ENCODE measurements at places on chromosomes 16 and 17.

DNA sequence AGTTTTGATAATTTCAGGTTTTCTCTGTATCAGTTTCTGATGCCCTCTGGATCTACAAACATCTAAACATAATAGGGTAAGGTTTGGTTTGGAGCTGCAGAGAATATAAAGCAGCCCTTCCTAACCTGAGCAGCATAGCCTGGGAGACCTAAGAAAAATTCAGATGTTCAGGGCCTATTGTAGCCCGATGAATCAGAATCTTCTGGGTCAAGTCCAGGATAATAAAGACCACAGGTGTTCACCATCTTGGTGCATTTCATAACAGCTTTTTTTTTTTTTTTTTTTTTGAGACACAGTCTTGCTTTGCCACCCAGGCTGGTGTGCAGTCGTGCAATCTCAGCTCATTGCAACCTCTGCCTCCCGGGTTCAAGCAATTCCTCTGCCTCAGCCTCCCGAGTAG lies 19.7 kb upstream of the ARHGAP17 start:
- DNase-seq: no peak

GRCh38 chr16:85888405-85889331 lies 10.3 kb upstream of the IRF8 start:
- DNase-seq: peak; percentile 59

DNA sequence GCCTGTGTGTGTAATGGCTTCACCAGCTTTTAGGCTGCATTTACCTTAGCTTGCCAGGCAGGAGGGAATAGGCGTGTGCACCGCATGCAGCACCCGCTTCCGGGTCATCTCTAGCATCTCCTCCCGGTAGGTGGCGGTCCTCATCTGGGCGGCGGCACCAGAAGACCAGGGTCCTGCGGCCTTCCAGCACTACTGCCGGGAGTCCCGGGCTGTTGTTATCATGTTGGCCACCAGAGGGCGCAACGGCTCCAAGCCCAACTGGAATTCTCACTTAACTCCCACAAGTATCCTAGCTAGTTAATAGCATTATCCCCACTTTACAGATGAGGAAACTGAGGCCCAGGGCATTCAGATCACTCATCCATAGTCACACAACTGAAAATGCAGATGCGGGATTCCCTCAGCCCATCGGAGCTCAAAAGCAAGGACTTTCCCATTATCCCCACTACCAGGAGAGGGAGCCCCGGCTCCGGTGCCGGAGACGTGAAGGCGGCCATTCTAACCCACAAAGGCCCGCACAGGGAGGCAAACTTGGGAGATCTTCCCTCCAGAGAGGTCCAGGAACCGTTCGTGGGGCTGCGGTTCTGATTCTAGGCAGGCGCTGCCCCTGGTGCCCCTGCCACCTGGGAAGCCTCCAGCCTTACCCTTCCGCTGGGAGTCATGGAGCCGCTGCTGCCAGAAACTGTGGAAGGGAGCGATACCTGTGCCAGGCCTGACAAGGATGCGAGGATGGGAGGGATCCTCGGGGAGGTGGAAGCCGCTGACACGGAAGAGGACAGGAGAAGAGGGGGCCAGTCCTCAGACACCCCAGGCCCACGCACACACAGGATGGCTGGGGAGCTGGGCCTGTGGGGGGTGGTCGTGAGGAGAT lies 23.9 kb downstream of the LGALS9 start:
- peak; percentile 65 for DNase-seq

DNA sequence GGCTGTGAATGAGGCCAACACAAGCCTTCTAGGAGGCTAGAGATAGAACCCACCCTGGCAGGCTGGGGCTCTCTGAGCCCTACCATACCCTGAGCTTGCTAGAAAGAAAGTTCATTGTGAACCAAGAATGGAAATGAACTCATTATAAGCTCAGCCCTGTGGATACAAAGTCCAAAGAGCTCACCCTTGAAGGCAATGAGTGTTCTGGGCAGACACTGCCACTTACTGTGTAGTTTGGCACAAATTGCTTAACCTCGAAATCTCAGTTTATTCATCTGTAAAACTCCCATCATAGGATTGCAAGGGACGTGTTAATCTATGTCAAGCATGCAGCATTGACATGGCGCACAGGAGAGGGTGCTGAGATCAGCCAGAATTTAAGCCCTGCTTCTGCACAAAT lies 5.5 kb downstream of the KDM8 start:
- DNase-seq: no peak

DNA sequence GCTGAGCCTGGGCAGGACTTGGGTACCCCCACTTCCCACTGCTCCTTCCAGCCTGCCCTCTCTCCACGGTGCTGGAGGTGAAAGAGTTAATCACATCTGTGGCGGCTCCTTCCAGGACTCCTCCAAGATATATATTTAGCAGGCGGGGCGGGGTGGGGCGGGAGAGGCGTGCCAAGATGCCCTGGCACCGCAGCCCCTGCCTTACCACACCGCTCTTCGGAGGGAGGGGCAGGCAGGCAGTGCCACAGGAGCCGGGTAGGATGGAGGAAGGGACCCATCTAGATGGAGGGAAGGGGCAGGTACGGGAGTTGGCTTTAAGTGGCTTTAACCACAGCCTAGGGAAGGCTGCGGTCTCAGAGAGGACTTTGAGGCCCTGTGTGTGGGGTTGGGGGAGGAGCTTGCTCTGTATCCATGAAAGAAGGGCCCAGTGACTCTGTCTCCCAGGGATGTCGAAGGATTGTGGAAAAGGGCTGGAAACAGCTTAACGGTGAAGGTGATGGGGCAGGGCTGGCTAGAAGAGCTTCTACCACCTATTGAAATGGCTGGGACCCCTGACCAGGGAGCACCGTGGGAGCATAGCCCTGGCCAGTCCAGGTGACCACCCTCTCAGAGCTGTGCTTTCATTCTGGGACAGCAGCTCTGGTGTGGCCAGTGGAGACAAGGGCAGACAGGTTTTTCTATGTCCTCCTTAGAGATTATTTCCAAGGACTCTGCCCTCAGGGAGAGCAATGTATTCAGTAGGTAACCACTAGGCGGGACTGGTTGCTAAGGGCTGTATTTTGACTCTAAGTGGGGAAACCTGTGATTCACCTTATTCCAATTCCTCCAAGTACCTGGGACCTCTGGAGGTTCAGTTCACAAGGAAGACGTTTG lies 13.0 kb downstream of the GPR142 start:
- no peak for DNase-seq
